ENCODE measurements at places on chromosomes 12 and 14.

GRCh38 chr12:89481213-89481914, 43.2 kb downstream of the GALNT4 start:
- no peak for DNase-seq

- DNase-seq, result no peak
Observed at GRCh38 chr12:85669911-85670310, 166.3 kb downstream of the RASSF9 start.

GRCh38 chr14:92143309-92143708, 21.5 kb downstream of the CPSF2 start:
- DNase-seq, result no peak

- DNase-seq, result no peak
Observed at GRCh38 chr12:118183711-118184110, 47.8 kb downstream of the PEBP1 start.

DNA sequence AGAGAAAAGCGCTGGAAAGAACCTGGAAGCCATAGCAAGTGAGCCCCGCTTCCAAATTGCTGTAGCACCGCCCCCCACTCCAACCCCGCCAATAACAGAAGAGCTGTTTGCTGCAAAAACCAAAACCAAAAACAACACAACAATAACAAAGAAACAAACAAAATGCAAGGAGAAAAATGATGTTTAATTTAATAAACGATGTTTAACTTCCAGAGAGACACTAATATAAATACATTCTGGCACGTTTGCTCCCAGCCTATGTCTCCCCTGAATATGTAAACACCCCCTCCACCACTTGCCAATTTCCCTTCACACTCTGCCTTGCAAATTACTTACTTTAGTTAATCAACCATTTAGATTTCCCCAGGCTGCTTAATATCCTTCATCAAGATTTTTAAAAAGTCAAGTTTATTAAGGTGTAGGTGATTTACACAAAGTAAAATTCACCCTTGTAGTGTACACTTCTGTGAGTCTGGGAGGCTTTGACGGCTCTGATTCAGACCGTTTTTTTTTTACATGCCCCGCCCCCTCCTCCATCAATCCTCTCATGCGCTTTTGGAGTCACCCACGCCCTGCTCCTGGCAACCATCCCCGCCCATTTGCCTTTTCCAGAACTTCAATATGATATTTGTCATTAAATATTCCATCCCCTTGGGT, 482 bp upstream of the IFI27L2 start:
- peak; percentile 49 for DNase-seq

- DNase-seq, result peak; percentile 87
Observed at GRCh38 chr14:96267336-96267735, 11.3 kb downstream of the BDKRB1 start.

- no peak for DNase-seq
Observed at GRCh38 chr14:64841121-64841651, 38.5 kb downstream of the SPTB start.

DNA sequence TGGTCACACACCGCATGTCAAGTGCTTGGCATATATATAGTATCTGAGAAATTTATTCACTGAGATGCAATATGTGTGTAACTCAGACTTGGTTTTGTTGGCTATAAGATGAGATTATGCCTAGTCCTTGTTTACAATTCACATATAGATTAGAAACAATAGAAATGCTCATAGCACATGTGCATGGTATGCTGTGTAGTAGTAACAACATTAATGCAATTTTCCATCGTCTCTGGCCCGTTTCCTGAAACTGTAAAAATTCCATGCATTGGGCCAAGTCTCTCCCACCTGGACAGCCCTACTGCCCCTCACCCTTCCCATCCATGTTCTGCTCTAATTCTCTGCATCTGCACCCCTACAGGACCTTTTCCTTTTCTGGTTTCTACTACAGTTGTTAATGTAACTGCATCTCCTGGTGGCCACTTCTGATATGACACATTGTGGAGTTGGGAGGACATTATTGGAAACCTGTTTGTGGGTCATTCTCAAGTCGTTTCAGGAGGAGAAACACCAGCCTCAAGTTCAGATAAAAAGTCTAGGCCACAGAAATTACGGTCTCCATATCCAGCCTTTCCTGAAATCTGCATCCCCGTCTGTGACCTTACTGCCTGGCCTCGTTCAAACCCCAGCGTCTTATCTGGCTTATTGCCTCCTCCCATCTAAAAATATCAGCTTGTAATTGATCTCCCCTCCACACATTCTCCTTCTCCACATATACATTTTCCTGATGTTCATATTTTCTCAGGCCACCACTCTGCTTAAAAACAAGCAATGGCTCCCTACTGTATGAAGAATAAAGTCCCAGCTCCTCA, 37.5 kb downstream of the EMP1 start:
- DNase-seq, result no peak

GRCh38 chr12:12534166-12534866, 28.3 kb downstream of the DUSP16 start:
- DNase-seq, result no peak

DNA sequence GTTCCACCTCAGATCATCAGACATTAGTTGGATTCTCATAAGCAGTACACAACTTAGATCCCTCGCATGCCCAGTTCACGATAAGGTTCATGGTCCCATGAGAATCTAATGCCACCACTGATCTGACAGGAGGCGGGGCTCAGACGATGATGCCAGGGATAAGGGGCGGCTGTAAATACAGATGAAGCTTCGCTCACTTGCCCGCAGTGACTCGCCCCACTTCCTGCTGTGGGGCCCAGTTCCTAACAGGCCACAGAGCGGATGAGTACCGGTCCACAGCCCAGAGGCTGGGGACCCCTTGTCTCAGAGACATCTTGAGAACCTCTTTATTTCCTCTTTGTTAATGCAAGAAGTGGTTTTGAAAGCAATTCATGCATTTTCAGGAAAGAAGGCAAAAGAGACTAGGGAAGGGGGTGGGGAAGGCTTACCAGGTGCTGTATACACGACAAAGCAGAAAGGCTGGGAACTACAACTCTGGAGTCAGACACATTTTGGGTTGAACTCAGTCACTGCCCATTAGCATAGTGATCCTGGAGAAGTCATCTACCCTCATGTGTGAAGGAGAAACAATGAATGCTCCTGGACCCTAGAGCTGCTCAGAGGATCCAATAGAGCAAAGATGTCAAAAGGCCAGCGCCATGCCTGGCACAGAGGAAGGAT, 68.7 kb downstream of the EID3 start:
- no peak for DNase-seq

DNA sequence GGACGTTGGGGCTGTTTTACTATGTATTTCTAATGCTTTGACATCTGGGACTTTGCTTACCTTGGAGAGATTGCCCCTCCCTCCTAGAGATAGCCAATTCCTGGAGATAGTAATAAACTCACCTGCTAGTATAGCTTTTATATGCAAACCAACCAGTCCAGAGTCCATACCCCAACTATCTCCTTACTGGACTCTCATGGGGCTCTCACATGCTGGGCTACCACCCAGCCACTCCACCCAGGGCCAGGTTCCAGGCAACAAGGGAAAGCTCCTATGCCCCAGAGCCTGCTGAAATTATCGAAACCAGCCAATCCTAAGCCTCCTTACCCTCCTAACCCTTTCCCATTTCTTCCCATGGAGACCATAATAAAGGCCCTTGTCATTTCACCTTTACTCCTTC, 25.5 kb upstream of the MGP start:
- DNase-seq, result no peak

DNA sequence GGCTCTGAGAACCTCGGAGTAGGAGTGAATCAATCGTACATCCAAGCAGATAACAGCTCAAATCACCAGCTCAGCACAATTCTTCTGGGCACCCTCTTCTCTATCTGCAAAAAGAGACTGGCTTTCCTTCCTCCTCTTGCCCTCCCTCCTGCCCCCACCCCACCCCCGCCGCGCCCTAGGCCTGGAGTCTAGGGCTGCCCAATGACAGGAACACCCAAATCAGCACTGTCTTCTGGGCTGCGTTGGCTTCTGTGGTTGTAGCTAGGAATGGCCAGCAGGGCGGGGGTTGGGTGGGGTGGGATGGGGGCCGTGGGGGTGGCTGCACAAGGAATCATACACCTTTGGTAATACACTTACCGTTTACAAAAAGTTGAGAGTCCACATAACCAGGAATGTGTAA, 28.0 kb upstream of the TMCC3 start:
- DNase-seq, result no peak

GRCh38 chr14:87018294-87018693, 974.7 kb downstream of the GALC start:
- no peak for DNase-seq

GRCh38 chr12:27502021-27502435, 22.0 kb upstream of the PPFIBP1 start:
- no peak for DNase-seq

- DNase-seq, result no peak
Observed at GRCh38 chr14:55071870-55072640, 20.6 kb downstream of the MAPK1IP1L start.
